ENCODE measurements at places on chromosomes 3 and 15.

GRCh38 chr3:13206799-13207577 lies 133.8 kb upstream of the IQSEC1 start:
- DNase-seq: no peak

DNA sequence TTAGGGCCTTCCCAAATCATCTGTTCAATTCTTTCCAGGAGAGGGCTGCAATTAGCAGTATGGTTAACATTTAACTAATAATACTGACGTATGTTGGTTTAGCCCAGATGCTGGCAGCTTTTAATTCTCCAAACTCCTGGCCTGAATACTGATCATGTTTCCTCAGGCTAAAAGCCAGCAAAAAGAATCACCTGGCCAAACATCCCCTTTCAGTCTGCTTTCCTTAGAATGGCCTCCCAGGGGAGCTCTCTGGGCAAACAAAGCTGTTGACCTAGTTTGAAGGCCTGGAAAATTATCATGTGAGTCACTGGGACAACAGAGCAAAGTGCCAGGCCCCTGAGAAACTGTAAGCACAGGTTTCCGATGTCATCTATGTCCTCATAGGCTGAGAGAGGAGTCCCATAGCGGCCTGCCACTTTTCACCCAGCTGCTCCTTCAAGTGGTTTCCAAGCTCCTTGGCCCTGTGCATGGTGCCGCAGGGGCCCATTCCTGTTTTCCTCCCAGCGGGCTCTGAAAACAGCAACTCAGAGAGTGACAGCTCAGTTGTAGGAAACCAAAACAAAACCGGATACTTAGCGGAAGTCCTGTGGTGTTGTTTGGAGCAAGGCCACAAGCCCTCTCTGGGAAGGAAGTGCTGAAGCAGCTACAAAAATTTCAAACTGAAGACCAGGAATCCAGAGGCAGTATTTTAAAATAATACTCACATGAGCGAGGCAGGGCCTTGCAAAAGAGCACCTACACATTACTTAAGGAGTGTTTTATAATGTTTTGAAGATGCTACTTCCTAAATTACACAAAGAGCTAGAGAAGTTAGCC lies 36.5 kb upstream of the RAB11A start:
- no peak for DNase-seq

DNA sequence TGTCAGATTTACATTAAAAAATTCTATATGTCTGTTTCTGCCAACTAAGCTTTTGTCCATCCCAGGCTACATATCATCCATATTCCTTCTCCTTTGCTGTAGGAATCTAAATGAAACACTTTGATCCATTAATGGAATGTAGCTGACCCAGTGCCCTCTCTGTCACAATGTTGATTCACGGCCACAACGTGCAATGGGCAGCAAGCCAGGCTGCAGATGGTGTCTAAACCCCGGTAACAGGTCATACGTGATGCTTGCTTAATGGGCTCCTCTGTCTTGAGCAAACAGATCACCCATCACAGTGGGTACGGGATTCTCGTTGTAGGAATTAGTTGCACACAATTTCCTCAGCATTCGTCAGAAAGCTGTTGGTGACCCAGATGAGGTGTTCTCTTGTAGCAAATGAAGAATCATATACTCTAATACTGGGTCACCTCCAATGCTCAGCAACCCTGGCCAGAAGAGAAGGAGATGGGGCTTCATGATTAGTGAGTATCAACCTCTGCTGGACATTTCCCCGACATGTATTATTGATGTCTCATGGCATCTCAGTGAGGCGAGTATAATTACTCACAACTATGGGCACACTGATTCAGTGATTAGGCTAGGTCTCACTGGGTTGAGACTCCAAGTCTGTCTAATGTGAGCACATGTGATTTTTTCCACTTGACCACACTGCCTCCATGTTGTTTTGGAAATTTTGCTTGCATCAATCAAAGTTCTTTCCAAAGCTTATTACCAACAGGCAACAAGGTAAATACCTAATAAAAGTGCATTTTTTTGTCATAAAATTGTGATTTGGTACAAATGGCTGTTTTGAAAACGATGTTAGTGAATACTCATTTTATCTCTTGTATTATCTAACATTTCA lies 12.9 kb upstream of the DCBLD2 start:
- no peak for DNase-seq

DNA sequence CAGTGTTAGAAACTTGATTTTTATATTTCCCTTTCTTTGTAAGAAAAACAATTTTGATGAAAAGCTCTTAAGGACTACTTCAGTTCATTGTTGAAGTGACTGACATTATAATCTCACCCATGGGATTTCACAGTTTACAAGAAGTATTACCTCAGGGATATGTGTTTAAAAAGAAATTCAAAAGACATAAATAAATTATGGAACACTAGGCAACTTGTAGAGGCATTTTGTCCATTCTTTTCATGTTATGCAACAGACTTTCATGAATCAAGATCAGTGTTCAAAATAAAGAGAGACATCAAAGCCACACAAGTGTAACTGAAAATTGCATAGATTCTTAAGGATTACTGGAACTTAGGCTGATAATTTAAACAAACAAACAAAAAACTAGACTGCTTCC lies 196.8 kb upstream of the AGTR1 start:
- DNase-seq: no peak

DNA sequence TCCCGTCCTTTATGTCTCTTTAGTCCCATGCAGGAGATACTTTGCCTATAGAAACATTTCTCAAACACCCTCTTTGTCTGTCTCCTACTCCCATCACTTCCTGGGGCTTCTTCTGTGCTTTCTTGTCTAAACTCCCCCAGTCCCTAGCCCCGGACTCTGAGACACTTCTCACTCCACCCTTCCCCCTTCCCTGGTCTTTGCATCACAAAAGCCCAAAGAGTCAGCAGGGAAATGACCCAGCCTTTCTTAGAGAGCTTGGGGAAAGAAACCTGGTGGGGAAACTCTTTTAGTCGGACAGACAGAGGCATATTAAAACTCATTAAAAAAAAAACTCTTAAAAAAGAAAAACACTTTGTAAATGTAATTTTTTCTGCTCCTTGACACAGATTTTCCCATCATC lies 211.2 kb downstream of the TJP1 start:
- no peak for DNase-seq

- DNase-seq: no peak
Observed at GRCh38 chr3:138600100-138600745, 6.2 kb upstream of the CEP70 start.

GRCh38 chr3:98504539-98504938 lies 7.1 kb downstream of the OR5K2 start:
- no peak for DNase-seq

- DNase-seq: no peak
Observed at GRCh38 chr3:170623524-170623923, 37.6 kb upstream of the SLC7A14 start.

DNA sequence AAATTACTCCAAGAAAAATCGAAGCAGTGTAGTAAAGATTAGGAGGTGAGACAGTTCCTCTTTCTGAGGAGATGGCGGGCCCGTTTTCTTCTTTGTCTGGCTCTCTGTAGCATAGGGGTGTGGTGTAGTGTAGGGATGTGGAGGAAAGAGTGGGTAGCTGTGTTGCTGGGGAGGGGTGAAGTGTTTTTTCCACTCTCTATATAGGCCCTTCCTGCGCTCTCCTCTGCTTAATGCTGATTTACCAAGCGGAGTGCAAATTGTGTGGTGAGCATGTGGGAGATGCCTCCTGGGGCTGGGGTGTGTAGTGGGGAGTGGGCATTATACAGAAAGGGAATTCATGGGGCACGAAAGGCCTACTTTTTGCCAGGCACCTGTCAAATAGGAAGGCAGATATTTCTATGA lies 94.9 kb downstream of the ST6GAL1 start:
- DNase-seq: no peak

- no peak for DNase-seq
Observed at GRCh38 chr3:78754066-78754743, 1013.6 kb downstream of the ROBO1 start.

GRCh38 chr15:24954783-24955530 lies at the start of the genes SNRPN and SNURF:
Gene SNRPN, plus strand, starts transcription at chr15:24954987. Its CDS starts 19,467 bp downstream, at chr15:24974454.
Gene SNURF, plus strand, starts transcription at chr15:24954987. Its CDS starts 62 bp downstream, at chr15:24955049.
- DNase-seq: peak; percentile 30

GRCh38 chr3:44890852-44891251 lies 16.4 kb downstream of the TGM4 start:
- no peak for DNase-seq

DNA sequence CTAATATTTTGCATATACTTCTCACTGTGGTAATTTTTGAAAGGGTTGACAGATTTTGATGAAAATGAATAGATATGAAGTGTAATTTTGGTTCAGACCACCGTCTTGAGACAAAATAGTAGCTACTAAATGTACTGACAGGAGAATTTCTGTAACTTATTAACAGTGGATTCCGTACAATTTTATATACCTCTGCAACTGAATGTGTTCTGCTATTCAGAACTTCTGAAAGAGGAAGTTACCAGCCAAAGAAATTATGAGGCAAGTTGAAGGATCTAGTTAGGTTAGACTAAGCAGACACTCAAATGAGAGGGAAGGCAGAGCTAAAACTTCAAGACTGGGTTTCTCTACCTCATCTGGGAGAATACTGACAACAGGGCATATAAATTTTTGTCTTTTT lies 29.4 kb downstream of the GAP43 start:
- no peak for DNase-seq
